Foreskin keratinocyte (primary cell): ENCODE measurements at places on chromosomes 3 and 15. TPM values are rescaled to one million over a fixed set of nuclear protein-coding genes. Genes with fewer than 3 reads are reported as not detected.

ZNF80 gene
- polyA plus RNA-seq = not detected in 2 replicates

ERICH6 gene
- not detected in 2 replicates for polyA plus RNA-seq

TTC21A gene
- 0.80 and 1.3 TPM in 2 replicates for polyA plus RNA-seq

ACKR2 gene
- 0.04 and 0.11 TPM in 2 replicates for polyA plus RNA-seq

ZNF662 gene
- 1.2 TPM in 2 replicates for polyA plus RNA-seq

ZNF620 gene
- polyA plus RNA-seq = 0.34 and 0.40 TPM in 2 replicates

ZNF385D gene
- polyA plus RNA-seq = 1.2 and 2.3 TPM in 2 replicates

SENP7 gene
- polyA plus RNA-seq = 0.92 and 1.3 TPM in 2 replicates

SLC33A1 gene
- 10.7 and 10.9 TPM in 2 replicates for polyA plus RNA-seq

CPNE9 gene
- polyA plus RNA-seq = not detected in 2 replicates

RBM6 gene
- 32.4 and 38.1 TPM in 2 replicates for polyA plus RNA-seq

- DNase-seq = no peak
Measured at GRCh38 chr15:45795440-45796069, 160.7 kb downstream of the SQOR start.

DNA sequence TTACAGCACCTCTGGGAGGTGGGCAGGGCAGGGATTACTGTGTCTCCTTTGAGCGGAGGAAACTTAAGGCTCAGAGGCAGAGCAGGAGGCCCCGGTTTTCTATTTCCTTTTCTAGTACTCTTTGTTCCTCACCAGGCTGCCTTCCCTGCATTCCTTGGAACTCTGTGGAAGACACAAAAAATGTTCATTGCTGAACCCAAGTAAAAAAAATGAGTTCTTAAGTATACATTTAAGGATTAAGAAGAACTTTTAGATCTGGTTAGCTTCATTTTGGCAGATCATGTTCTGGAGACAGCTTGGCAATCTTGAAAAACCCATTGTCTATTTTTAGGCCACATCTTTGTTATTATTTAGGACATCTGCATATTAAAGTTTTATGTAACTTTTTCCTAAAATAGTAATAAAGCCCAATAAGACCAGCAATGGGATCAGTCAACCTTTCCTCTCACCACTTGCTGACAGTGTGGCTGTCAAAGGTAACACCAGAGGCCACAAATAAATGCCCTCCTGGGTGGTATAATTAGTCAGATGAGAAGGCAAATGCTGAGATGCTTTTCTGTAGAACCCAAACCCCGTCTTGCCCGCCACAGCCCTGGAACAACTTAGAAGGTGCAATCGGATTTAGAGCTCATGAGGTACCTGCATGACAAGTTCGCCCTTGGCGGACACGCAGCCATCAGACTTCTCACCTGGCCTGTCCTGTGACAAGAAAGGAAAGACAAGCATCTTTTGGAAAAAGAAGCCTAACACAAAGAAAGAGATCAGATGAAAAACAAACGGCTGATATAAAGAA lies 97.2 kb downstream of the DGKG start:
- DNase-seq = no peak

GRCh38 chr3:181329024-181329423 lies 339.5 kb upstream of the DNAJC19 start:
- no peak for DNase-seq

DNA sequence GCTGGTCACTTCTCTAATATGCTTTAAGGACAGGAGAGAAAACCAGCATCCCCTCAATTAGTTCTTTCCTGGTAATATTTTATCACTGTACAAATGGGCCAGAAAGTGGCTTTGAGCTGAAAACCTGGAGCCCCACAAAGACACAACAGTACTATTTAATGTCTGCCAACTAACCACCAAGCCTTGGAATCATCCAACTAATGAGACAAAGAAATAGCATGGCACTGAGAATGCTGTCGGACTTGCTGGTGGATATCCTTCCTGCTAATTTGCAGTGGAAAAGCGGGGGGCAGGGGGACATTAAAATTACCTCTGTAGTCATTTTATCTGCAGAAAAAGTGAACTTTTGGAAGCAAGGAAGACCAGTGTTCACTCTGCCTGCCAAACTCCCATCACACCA lies 288.5 kb downstream of the KBTBD8 start:
- no peak for DNase-seq

DNA sequence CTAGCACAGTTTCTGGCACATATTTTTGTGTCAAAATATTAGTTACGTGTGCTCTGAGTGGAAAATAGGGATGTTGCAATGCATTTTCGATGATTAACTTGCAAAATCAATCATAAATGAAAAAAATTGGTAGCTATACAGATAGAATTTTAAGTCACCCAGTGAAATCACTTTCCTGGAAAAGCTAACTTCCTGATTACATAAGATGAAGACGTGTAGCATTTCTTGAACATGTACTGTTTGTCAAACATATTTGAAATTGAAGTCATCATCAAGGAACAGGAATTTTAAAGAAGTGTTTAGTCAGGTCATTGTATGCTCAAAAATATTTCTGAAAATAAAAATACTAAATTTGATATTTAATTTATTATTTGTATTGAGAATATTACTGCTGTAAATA lies 977.7 kb downstream of the PLOD2 start:
- DNase-seq = no peak

DNA sequence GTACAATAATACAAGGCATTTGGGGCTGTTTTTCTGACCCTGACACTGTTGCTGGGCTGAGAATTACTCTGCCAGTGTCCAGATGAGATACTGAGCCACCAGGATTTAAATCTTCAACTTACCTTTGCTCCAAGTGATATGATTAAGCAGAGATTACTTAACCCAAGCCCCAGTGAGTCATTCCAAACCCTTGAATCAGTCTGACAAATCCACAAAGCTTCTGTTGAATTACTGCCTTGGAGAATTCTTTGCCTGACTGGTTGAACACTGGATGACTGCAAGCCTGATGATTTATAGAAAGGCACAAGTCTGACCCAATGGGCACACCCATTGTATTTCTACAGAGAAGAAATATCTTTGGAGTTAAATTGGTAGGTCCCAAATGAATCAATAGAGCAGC lies 88.2 kb upstream of the TSC22D2 start:
- peak; percentile 95 for DNase-seq

DNA sequence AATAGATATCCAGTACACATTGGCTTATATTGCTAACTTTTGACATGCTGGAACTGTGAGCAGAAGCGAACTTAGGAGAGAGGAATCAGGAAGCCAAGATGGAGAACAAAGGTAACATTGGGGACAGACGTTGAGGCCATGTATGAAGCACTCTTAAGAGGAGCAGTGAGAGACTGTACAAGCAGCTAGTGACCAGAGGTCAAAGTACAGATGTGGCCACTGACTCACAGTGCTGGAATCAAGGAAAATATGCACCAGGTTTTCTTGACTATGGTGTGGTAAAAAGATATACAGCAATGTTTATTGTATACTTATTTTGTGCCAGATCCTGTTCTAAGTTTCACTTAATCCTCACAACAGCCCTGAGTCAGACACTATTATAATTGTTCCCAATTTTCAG lies 2.0 kb upstream of the IL20RB start:
- DNase-seq = peak; percentile 47

- DNase-seq = no peak
Measured at GRCh38 chr3:43996379-43997301, 245.0 kb upstream of the TOPAZ1 start.

- DNase-seq = no peak
Measured at GRCh38 chr3:16113704-16114103, 60.8 kb upstream of the GALNT15 start.

DNA sequence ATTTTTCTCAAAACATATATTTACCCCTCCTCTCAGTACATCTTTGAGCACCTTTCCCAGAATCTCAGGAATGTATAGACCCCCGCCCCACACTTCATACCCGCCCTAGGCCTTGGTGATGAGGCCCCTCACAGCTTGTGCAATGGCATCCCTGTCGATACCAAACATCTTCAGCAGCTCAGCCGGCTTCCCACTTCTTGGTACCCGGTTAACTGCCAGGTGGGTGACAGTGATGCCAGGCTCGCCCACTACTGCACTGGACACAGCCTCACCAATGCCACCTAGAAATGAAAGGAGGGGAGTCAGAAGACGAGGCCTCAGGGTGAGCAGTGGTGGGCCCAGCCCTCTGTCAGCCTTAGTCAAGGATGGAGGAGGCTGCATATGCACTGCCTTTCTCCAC lies 30.2 kb downstream of the TKT start:
- no peak for DNase-seq

- no peak for DNase-seq
Measured at GRCh38 chr3:194142156-194142910, 6.4 kb downstream of the HES1 start.

DNA sequence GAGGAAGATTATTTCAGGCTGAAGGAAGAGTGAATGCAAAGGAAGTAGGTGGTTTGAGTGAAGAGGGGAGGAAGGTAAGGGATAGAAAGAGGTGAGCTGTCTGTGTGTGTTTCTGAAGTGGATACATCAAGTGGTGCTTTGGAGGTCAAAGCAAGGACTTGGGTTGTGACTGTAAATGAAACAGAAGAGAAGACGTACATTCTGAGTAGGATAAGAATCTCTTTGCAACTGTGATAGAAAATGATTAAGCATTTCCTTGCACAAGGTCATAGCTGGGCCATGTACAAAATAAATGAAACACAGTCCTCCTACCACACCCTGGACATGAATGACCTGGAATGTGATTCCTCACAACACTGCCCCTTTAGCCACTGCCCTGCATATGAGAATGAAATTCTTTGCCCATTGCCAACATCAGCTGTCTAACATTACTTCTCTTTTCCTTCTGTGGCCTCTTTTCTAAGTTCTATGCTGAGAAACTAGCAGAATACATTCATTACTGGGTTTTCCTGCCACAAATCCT lies 28.3 kb upstream of the MINDY4B start:
- no peak for DNase-seq

DNA sequence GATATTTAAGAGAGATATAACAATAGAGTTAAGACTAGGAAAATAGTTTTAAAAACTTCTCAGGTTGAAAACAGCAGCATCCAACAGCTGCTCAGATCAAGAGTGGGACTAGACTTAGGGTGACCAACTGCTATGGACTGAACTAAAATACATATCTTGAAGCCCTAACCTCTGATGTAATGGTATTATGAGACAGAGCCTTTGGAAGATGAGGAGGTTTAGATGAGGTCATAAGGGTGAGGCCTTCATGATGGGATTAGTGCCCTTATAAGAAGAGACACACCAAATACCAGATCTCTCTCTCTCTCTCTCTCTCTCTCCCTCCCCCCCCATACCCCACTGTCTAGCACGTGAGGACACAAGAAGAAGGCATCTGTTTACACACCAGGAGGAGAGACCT lies 37.4 kb upstream of the GALNT15 start:
- DNase-seq = no peak

- DNase-seq = no peak
Measured at GRCh38 chr3:24923570-24923969, 428.9 kb upstream of the THRB start.

GRCh38 chr15:78077053-78077870 lies at the start of gene TBC1D2B:
Gene TBC1D2B (minus strand): TSS chr15:78077711. CDS start chr15:78077652, 59 bp downstream.
- DNase-seq = no peak

- DNase-seq = no peak
Measured at GRCh38 chr15:96046620-96047240, 283.8 kb upstream of the NR2F2 start.

DNA sequence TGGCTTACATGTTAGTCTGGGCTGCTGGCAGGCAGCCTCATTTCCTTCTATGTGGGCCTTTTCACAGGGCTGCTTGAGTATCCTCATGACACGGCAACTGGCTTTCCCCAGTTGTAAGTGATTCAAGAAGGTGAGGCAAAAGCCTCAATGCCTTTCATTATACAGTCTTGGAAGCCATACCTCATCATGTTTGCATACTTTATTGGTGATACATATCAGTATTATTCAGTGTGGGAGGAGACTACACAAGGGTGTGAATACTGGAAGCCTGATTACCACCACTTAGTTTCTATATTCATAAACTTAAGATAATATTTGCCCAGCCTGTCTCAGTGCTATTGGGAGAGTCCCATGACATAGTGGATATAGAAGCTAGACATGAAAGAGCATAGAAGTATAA lies 346.8 kb downstream of the SOX2 start:
- DNase-seq = peak; percentile 90

- no peak for DNase-seq
Measured at GRCh38 chr3:171871392-171872274, 28.5 kb downstream of the TMEM212 start.

- DNase-seq = no peak
Measured at GRCh38 chr3:143731776-143732175, 116.5 kb downstream of the SLC9A9 start.

DNA sequence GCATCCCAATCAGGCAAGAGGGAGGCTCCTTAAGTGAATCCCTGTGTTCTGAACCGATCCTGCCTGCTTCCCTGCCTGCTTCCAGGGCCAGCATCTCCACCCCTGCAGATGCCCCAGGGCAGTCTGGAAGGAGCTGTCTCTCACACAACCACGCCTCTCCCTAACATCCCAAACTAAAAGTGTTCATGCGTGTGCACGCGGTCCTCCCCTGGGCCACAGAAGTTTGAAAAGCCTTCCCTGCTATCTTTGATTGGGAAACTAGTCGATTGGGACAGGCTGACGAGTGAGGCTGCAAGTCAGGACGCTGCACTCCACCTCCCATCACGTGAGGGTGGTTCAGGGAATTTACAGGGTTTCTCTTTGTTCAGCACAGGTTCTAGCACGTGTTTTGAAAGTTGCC lies 340.9 kb upstream of the ICE2 start:
- DNase-seq = peak; percentile 40

DNA sequence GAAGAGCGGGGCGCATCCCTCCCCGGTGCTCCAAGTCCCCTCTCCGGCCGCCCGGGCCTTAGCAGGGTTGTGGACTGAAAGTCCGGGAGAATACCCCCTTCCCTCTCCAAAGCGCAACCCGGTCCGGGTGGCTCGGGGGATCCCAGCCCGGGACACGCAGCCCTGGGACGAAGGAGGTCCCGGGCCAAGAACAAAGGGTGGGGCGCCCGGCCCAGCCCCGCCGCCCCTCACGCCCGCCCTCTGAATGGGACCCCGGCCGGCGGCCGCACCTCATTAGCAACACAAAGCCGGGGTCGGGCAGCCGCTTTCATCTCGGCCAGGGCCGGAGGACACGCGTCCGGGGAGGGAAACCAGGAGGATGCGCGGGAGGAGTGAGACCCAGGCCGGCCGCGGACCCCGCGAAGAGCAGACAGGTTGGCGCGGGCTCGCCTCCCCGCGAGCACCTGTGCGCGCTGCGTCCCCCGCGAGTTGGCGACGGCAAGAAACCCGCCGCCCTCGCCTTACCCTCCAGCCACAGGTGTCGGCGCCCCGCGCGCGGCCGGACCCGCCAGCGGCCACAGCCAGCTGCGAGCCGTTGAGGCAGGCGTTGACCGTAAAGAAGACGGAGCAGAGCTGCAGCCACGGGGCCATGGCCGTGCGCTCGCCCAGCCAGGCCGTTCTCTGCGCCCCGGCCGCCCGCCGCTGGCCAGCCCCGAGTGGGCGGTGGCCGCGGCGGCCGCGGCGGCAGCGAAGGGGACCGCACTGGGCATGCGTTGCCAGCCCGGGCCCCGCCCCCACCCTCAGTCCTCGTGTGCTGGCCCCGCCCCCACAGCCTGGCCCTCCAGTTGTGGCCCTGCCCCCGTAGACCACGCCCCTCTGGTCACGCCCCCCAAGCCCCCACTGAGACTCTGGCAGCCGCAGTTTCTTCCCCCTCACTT lies at the start of gene IL17RD:
IL17RD (minus strand) TSS at position 697 of the 917 bp plus-strand sequence; CDS start at position 630, 67 bp downstream.
- no peak for DNase-seq

DNA sequence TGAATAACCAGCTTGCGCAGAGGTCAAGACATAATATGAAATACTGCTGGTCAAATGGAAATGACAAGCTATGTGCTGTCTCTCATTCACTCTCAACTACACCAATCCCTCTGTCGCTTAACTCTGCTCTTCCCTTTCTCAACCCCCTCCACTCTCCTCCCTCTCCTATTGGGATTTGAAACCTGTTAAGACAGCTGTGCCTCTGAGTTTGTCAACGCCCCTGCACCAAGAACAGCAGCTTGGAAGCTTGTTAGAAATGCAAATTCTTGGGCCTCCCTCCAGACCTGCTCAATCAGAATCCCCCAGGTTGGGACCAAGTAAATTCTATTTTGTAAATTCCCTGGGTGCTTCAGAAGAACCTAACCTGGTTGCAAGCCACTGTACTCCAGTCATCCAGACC lies 149.7 kb upstream of the ATP2B2 start:
- no peak for DNase-seq
